ENCODE measurements at places on chromosomes 12 and 14.

GRCh38 chr14:100755649-100756048, 29.0 kb downstream of the DLK1 start:
- DNase-seq, result no peak

DNA sequence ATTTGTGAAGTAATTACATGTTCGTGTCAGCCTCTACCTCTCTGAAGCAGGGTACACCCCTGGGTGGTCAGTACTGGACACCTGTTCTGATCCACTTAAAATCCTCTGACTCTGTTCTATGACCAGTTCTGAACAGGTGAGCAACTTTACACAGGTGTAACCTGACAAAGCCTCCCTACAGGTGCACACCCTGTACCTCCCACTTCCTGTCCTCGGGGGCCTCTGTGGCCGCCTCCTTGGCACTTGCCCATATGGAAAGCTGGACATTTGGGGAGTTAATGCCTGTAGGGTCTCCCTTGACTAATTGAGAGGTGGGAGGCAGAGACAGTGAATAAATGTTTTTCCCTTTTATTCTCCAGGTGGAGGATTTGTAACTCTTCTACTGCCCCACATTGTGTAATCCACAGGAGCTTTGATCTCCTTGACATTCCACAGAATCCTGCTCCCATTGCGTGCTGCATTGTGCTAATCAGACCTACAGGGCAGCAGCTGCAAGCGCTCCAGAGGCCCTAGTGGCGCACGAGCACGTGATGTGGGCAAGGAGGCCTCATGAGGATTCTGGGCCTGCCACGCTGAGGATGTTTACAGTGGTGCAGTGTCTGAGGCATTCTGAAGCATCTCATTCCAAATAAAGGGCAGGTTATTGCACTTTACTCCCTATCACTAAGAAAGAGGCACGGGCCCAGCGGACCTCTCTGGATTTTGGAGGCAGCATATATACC, 45.8 kb upstream of the BATF start:
- DNase-seq, result no peak

GRCh38 chr14:103122947-103123633, at the start of gene TNFAIP2:
Gene TNFAIP2 (plus strand): TSS chr14:103123461. CDS start chr14:103126458, 2,997 bp downstream.
- DNase-seq, result no peak

DNA sequence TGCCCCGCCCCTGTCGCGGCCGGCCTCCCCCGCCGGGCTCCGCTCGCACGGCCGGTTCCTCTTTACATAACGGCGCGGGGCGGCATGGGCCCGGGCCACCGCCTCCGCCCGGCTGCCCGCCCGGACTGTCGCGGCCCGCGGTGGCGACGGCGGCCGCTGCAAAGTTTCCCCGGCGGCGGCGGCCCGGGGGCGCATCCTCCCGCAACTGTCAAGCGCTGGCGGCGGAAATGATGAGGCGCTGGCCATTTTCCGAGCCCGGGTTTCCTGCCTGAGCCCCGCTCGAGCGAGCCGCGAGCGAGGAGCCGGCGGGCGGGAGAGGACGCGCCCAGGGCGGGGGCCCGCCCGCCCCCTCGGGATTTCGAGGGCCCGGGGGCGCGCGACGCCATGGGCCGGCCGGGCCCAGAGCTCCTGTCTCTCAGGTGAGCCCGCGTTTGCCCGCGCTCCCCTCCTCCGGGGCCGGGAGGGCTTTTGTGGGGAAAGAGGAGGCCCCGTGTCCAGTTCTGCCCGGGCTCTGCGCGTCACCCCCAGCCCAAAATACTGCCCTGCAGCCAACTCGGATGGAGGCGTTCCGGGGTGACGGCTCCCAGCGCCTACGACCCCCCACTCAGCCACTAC, at the start of gene SH2B3:
Gene SH2B3, plus strand, starts transcription at position 65 of the 615 bp plus-strand sequence. CDS start 12,223 bp downstream, outside the sequence.
- DNase-seq, result no peak

- no peak for DNase-seq
Measured at GRCh38 chr12:24198936-24199671, 249.6 kb upstream of the SOX5 start.

DNA sequence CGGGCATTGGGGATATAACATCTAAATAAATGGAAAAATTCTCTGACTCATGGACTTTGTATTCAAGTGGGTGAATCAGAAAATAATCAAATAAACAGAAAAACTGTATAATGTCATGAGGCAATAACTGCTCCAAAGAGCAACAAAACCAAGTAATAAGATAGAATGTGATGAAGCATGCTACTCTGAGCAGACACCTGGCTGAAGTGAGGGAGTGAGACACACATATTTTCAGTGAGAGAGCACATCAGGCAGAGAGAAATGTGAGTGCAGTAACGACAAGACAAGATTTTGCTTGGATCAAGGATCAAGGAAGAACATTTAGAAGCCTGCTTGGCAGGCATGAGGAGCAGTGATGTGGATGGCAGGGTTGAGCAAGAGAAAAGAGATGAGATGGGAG, 75.8 kb upstream of the CCDC91 start:
- DNase-seq, result no peak
